Stimulated activated CD4-positive, alpha-beta T cell treated with anti-CD3 and anti-CD28 coated beads, Interleukin-4, amount 100 ng/mL, for 1 hour (primary cell): ENCODE measurements at places on chromosomes 3 and 15.

- no peak for DNase-seq
Measured at GRCh38 chr3:15438983-15439382, 11.6 kb downstream of the EAF1 start.

DNA sequence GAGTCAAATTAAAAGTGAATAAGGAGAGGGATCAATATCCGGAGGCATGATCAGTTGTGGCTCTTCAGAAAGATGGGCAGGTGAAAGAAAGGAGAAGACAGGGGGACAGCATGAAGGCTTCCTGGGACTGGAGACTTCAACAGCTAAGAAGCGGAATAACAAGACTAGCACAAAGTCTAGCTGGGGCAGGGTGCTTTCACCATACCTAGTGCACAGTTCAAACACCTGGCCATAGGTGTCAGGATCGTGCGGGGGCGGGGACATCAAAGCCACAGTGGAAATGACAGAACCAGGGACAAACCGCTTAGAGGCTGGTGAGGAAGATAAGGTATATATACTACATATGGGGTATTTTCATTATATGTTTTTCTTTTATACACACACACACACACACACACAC, 66.2 kb upstream of the FOXP1 start:
- no peak for DNase-seq

- DNase-seq, result no peak
Measured at GRCh38 chr15:91146728-91147127, 46.7 kb downstream of the SV2B start.

DNA sequence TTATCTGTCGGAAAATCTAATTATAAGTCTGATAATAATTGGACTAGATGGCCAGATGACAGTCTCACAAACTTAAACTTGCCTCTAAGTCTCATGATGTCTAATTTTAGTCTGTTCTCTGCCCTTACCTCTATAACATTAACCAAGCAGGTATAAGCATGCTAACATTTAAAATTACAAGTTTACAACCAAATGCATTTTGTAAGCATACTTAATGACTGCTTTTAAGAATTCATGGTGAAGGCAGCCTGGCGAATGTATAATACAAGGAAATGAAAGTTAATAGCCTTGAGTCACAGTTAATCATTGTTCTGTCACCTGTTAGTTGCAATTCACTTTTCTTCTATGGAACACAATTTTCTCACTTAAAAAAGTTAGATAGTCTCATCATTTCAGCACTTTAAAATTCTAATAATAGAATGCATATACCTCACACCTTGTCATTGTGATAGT, 16.5 kb downstream of the BCHE start:
- no peak for DNase-seq

- no peak for DNase-seq
Measured at GRCh38 chr3:119967353-119968006, 126.8 kb downstream of the GSK3B start.

- DNase-seq, result no peak
Measured at GRCh38 chr3:9787714-9788113, 4.6 kb downstream of the TADA3 start.

- DNase-seq, result no peak
Measured at GRCh38 chr3:159910991-159911663, 77.5 kb upstream of the IL12A start.

GRCh38 chr3:108297647-108298046, 1.3 kb downstream of the HHLA2 start:
- no peak for DNase-seq

DNA sequence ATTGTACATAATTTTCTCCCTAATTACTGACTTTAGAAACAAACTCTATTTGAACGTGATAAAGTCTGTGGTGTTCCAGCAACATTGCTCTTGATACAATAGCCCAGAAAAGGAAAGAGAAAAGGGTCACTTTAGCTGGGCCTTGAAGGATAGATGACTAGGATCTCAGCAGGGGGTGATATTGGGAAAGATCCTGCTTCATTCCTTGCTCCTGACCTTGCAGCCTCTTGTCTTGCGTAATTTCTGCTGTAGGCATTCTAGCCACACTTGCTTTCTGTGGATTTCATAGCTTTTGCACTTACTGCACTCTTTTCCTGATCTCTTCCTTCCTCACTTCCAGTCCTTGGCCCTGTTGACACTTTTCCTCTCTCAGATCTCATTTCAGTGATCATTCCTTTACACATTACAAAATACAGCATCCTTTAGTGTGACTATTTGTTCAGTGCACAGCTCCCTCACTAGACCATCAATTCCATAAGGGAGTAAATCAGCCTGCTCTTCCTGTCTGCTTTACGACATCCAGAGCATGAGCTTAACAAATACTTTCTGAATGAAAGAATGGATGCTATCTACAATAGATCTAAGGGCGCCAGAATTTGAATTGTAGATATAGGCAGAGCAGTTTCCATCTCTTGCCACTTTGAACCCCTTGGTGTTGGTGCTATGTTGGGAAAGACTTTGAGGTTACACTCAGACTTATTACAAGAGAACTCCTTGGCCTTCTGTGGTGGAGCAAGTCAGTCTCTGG, 559.6 kb upstream of the MDFIC2 start:
- DNase-seq, result no peak

DNA sequence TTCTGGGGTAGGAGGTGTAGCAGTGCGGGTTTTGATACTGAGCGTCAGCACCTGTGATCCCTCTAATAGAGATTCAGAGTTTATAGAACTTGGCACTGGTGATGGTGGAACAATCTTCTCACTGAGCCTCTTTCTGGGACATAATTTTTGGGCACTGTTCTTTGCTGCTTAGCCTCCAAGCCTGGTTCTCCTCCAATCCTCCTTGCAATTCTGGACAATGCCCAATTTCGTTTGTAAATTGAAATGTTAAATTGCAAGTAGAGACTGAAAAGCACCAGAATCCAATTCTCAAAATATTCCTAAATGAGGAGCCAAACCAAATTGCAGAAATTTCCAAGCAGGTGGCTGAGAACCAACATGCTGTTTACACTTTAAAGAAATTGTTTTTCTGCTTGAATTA, 149.8 kb upstream of the ABI3BP start:
- DNase-seq, result no peak

DNA sequence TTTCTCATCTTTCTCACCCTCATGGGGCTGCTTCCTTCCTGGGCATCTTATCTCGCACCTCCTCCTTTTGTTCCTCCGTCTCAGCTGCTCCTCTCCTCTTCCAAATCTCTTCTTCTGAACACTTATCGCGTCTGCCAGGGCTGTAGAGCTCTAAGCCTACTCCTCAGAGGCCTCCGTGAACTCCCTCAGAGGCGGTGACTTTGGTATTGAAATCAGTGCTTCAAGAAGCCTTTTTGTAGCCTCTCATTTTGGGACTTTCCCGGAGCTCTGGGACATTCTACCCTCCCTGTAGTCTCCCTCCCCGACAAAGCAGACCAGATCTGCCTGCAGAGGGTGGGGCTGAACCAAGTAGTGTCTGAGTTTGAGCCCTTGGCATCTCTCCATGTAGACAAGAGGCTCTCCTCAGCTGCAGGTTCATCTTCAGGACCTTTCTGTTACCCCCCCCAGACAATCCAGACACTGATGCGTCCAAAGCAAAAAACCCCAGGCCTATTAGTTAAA, 17.5 kb upstream of the CPNE9 start:
- no peak for DNase-seq

- DNase-seq, result no peak
Measured at GRCh38 chr3:123186695-123187094, 15.0 kb upstream of the SEC22A start.

GRCh38 chr15:41971089-41971894, 1.1 kb downstream of the EHD4 start:
- peak; percentile 73 for DNase-seq

- no peak for DNase-seq
Measured at GRCh38 chr15:51181905-51182304, 87.2 kb upstream of the TNFAIP8L3 start.

DNA sequence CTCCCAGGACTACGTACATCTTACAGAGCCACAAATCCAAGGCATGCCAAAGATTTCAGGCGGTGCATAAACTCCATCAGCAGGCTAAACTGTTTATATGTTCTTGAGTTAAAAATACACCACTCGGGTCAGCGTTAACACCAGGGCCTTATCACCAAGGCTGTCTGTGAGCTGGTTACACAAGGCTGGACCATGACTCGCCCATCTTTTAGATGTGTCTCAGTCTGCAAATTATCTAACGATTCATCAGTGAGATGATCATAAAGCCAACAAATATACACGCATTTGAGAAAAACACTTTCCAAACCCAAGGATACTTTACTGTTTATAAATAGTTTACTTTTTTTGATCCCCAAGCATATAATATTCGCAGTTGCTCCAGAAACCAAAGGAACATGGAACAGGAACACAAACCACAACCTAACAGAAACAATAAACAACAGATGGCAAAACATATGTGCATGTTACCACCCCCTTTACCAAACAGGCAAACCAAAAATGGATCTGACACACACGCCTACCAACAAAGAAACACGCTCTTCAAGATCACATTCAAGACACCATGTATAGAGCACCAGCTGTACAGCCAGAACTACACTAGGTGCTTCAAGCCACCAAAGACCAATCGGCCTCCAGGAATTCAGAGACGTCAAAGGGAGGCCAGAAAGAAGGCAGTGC, 15.4 kb downstream of the LRIG1 start:
- no peak for DNase-seq

GRCh38 chr15:70186152-70186551, 88.4 kb upstream of the TLE3 start:
- DNase-seq, result no peak

DNA sequence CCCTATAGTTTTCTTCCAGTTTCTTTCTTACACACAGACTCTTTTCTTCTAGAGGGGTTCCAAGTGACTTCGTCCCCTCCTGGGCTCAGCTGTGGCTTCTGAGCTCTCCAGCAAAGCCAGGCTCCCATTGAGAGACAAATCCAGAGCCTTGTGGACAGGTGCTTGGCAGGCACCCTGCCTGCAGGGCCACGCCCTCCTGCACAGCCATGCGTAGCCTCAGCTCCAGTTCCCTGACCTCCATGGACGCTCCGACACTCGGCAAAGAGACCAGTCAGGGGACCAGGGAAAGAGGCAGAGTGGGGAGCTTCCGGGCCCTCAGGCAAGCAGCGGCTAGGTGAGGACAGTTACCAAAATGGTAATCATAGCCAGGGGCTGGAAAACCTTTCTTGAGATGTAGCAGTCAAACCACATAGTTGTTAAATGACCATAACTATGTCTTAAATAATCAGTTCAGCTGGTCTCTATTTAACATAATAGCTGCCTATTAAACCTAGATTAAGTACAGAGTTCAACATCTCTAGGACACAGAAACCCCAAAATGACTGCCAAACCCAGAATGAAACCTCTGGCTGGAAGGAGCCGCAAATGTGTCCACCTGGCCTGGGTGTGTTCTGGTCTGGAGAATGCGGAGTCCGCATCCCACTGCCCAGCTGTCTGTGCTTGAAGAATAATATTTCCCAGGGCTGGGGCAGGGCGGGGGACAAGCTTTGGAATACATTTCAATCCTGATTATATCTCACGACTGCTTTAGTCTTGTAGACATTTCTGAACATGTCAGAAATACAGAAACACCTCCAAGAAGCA, 69.3 kb upstream of the RGMA start:
- DNase-seq, result no peak

DNA sequence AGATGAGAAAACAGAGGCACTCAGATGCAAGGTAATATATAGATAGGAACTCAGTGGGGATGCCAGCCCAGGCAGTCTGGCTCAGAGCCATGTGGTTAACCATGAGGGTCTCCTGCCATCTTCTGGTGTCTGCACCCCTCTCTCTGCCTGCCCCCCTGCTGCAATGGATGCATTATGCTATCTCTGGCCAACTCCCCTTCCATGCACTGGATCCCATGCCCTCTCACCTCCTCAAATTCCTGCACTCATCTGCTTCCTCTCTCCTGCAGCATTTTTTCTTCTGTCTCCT, 163.2 kb downstream of the STT3B start:
- no peak for DNase-seq

DNA sequence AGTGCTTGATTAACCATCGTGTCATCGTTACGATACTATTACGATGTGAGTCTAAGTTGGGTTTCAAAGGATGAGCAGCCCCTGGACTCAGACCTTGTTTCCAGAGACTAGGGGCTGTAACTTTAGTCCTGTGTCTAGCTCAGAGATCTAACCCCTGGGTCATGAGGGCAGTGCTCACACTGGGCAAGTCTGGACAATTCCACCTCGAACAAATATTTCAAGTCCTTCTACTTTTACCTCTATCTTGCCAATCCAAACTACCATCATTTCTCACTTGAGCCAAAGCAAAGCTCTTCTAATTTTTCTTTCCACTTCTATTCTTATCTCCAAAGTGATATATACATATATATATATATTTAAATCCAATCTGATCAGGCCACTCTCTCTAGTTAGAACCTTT, 10.8 kb downstream of the ANAPC13 start:
- DNase-seq, result no peak

DNA sequence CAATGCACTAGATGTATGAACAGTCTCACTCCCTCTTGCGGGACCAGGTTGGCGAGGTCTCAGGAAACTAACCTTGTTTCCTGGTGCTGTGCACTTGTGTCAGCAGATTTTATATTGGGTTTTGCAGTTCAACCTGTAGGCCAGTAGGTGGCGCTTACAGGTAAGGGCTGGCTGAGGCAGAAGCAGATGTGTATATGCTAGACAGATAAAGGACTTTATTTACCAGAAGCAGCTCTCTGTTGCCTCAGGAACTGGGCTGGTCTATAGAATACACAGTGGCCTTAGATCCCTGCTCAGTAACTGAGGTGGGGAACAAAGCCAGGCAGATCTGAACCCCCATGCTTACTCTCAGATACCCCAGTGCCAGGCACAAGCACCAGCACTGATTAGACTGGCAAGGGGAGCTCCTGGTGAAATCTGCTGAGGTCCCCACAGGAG, 296.8 kb downstream of the DOCK3 start:
- DNase-seq, result peak; percentile 23

DNA sequence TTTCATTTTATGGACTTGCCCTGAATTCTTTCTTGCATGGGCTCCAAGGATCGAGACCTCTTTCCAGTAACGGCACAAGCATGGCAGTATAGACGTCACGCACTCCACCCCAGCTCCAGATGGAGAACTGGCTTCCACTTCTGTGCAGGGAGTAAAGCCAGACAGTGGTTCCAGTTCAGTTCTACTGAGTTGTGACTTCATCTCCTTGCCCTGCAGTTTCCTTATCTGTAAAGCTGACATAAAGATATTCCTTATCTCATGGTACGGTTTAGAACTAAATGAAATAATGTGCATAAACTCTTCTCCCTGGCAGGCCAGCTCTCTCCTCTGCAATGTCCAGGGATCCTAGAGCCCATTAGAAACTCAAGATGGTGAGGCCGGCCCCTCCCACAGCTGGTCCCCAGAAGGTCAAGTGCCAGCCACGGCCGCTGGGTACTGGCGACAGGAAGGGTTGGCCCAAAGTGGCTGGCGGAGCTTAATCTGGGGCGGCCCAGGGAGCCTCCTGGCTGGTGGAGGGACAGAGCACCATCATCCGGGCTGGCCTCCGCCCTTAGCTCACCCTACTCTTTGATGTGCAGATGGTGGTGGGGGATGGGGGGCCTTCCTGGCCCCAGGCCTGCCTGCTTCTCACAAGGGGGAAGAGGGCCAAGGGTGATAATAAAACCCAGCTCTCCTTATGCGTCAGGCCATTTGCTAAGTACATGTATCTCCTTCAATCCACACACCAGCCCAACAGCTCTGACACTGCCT, 7.2 kb downstream of the MESP2 start:
- DNase-seq, result no peak

- DNase-seq, result no peak
Measured at GRCh38 chr3:24505691-24506550, 11.3 kb upstream of the THRB start.

- no peak for DNase-seq
Measured at GRCh38 chr3:132662212-132662611, 2.1 kb downstream of the UBA5 start.
